HS-5 (cell line): ENCODE measurements at places on chromosomes 6 and 20.

DNA sequence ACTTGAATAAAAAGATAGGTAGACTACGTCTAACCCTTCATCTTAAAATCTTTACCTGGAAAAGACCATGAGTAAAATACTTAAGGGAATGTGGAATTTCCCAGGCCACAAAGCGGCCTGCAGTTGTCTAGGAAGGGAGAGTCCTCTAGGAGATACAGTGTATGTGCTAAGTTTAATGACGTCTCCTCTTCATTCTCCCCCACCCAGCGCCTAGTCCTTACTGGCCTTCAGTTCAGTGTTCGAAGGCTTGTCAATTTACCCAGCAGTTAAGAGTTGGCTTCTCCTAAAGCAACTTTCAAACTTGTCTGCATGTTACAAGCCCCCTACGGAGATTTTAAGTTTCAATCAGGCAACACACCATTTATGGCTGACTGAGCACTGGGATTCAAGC lies 35.2 kb downstream of the HFE start:
- no peak for DNase-seq

GRCh38 chr20:51042657-51043247 lies 19.8 kb upstream of the KCNG1 start:
- DNase-seq, result no peak

GRCh38 chr6:138371720-138372119 lies 6.0 kb upstream of the SMIM28 start:
- DNase-seq, result no peak

DNA sequence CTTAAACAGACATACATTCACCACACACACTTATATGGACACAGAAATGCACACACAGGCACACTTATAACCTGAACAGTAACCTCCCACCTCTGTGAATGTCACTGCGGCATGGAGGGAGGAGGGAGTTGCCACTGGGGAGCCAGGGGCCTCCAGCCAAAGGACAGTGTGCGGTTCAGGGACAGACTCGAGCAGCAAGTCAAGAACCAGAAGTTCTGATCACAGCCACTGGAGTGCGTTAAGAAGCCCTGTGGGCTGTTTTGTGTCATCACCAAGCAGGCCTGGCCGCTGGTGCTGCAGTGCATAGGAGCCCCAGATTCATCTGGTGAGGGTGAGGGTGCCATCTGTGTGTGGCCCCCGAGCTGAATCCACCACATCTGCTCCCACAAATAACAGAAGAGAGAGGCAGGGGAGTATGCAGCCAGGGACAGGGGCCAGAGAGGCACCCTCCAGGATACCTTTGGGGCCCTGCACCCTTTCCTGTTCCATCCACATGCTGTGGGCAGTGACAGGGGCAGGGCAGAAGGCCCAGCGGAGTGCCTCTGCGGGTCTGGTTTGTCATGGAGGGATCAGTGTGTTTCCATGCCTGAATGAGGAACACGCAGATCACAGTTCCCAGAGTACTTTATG lies 20.3 kb downstream of the SYNDIG1 start:
- no peak for DNase-seq

DNA sequence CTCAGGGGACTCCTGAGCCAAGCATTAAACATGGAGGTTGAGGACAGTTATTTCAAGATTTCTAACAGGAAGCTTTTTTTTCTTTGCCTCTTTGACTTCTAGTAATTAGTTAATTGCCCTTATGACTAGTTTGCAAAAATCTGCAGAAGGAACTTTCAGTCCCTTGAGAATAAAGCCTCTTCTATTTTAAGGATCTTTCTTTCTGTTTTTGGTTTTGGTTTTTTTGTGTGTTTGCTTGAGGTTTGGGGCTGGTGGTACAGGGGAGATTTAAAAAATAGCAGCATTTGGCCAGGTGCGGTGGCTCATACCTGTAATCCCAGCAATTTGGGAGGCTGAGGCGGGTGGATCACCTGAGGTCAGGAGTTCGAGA lies 259.3 kb downstream of the BMP7 start:
- DNase-seq, result no peak

DNA sequence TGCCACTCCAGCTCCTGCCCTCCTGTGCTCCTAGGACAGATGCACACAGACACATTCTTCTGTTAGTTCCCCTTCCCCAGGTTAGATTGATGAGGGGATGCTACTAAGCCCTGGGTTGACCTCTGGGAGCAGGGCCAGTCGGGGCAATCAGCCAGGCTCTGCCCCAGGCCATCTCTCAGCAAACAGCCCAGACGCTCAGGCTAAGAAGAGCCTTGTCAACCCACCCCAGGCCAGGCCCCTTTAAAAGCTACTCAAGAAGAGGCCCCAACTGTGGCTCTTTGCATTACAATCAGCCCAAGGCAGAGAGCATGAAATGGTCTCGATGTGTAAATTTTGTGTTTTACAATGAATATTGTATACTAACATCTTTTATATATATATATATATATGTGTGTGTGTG lies 107.4 kb downstream of the TFAP2A start:
- no peak for DNase-seq

DNA sequence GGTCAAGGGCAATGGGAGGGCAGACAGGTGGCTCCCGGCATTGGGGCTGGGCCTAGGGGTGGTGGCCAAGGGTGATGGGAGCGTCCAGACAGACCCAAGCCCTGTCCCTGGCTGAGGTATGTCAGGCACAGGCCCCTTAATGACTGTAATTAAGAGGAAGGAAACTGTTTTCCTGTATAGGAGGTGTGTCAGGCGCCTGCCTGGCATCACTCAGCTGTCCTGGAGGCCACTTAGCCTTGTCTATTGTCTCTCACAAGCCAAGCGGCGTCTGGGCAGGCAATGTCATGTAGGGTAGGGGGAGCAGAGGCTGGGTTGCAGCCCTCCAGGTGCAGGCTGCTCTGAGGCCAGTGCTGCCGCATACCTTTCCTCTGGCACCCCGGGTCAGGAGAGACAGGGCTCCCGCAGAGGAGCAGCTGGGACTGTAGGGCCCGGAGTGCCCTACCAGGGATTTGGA lies 3.9 kb upstream of the FAM83C start:
- DNase-seq, result no peak

GRCh38 chr6:111669326-111669725 lies 63.6 kb upstream of the TRAF3IP2 start:
- DNase-seq, result no peak

GRCh38 chr6:154494592-154495311 lies 15.7 kb downstream of the CNKSR3 start:
- DNase-seq, result no peak

GRCh38 chr6:151413372-151414145 lies 22.2 kb upstream of the ZBTB2 start:
- DNase-seq, result no peak

DNA sequence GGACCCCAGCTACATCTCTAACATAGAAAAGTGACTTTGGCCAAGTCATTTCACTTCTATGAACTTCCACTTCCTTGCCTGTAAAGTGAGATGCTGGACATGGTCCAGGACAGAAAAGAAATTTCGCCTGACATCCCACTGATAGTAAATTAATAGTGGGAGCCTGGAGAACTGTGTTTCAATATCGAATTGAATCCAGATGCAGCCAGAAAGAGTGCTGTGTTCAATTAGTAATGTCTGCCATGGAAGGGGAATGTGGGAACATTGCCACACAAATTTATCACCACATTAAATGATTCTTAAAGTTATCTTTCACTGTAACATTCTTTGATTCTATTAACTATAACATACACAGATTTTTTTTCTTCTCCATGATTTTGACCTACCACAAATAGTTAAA lies 255.0 kb downstream of the HACE1 start:
- DNase-seq, result no peak

- no peak for DNase-seq
Observed at GRCh38 chr20:44581515-44581914, 864 bp upstream of the PKIG start.

GRCh38 chr6:133805876-133806275 lies 83.0 kb upstream of the TCF21 start:
- no peak for DNase-seq

GRCh38 chr20:36717657-36718056 lies 28.2 kb downstream of the NDRG3 start:
- DNase-seq, result no peak

DNA sequence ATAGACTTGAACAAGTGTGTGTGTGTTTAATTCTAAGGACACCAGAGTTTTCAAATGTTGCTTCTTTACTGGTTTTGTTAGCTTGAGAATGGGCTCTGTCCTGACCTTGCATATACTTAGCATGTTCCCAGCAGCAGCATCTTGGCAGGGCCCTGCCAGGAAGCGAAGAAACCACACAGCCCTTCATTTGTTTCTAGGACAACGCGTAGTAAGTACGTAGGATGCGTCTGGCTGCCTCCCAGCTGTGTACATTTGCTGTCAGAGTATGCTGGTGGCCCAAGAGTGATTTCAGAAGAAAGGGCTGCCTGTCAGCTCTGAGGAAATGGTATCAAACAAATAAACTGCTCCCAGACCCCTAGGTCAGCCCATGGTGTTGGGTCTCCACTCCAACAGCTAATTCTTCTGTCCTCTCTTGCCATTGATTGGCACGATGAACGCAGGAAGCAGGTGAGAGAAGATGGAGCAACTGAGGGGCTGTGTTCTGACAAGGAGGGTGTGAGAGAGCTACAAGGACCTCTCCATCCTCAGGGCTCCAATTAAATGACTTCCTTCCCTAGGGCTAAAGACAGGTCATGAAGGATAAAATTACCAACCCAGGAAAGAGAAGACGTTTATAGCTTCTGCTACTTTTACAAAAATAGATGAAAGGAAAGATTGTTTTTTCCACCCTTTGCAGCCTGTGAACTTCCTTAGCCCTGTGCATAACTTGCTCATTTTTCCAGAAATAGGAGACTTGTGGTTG lies 55.9 kb upstream of the HDDC2 start:
- DNase-seq, result no peak

- DNase-seq, result no peak
Observed at GRCh38 chr6:144360401-144360800, 75.3 kb downstream of the UTRN start.

DNA sequence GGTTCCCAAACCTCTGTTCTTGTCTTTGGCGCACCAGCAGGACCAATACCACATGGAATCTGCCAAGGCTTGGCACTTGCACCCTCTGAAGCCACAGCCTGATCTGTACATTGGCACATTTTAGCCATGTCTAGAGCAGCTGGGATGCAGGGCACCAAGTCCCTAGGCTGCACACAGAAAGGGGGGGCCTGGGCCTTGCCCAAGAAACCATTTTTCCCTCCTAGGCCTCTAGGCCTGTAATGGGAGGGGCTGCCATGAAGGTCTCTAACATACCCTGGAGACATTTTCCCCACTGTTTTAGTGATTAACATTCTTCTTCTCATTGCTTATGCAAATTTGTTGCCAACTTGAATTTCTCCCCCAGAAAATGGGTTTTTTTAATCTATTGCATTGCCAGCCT lies 5.4 kb upstream of the FAM120B start:
- no peak for DNase-seq

- no peak for DNase-seq
Observed at GRCh38 chr20:25380945-25381614, 9.6 kb downstream of the ABHD12 start.

- DNase-seq, result no peak
Observed at GRCh38 chr6:71229477-71229876, 59.1 kb upstream of the OGFRL1 start.

- DNase-seq, result no peak
Observed at GRCh38 chr6:1678201-1678600, 68.5 kb downstream of the FOXC1 start.

GRCh38 chr20:35004749-35005462 lies 49.2 kb downstream of the MYH7B start:
- DNase-seq, result no peak

- no peak for DNase-seq
Observed at GRCh38 chr6:112501705-112502104, 154.6 kb downstream of the RFPL4B start.

DNA sequence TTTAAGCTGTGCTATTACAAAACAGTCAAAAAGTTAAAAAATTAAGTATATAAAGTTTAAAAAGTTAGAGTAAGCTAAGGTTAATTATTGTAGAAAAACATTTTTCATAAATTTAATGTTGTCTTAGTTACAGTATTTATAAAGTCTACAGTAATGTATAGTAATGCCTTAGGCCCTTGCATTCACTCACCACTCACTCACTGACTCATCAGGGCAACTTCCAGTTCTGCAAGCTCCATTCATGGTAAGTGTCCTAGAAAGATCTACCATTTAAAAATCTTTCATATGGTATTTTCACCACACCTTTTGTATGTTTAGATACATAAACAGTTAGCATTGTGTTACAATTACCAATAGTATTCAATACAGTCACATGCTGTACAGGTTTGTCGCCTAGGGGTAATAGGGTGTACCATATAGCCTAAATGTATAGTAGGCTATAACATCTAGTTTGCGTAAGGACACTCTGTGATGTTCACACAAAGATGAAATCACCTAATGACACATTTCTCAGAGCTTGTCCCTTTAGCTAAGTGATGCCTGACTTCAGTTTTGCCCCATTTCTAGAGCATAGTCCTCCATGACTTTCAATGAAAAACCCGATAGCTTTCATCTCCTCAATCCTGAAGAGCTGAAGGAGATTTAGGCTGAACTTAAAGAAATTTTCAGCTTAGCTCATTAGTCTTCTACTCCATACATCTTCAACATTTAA lies 14.9 kb upstream of the HLA-DRA start:
- no peak for DNase-seq

DNA sequence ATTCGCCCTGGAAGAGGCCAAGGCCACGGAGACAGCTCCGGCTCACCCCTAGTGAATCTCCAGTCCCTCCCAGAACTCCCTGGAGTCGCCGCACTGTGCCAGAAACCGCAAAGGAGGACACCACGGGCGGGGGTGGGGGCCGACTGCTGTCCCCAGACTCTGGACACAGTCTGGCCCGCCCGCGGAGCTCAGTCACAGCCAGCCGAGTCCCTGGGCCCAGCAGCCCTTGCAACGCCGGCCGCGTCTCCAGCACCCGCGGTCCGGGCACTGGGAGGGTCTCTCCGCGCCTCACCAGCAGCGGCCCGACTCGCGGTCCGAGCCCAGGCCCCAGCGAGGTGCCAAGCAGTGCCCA lies 518 bp downstream of the PEX6 start:
- DNase-seq, result no peak

- DNase-seq, result no peak
Observed at GRCh38 chr20:58585753-58586540, 65.1 kb upstream of the STX16 start.

DNA sequence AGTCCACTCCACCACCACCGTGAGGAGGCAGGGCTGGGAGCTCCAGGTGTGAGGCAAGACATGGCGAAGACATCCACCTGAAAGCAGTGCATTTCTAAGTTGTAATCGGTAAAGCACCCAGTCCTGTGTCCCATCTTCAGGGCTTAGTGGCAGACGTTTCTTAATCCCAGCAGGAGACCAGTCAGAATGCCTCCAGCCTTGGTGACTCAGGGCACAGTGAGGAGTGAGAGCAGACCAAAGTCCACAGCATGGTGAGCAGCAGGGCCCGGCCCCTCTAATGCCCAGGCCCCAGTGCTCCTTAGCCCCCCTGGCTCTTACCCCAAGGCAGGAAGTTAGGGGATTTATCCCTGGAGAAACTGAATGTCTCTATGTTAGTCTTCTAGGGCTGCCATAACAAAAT lies 183.9 kb downstream of the SYNDIG1 start:
- no peak for DNase-seq

GRCh38 chr6:68159433-68159832 lies 475.6 kb upstream of the ADGRB3 start:
- DNase-seq, result no peak

GRCh38 chr20:16132036-16132798 lies 441.0 kb downstream of the KIF16B start:
- DNase-seq, result no peak
